Stimulated activated CD4-positive, alpha-beta T cell treated with anti-CD3 and anti-CD28 coated beads, Interleukin-15, amount 100 ng/mL, for 48 hours (primary cell): ENCODE measurements at places on chromosomes 12 and 14.

GRCh38 chr12:89861086-89861485 lies 152.4 kb upstream of the ATP2B1 start:
- no peak for DNase-seq

- no peak for DNase-seq
These were observed 112.5 kb upstream of the MED13L start for GRCh38 chr12:116389990-116390389.

GRCh38 chr12:54191550-54192022 lies 2.8 kb upstream of the SMUG1 start:
- peak; percentile 66 for DNase-seq

DNA sequence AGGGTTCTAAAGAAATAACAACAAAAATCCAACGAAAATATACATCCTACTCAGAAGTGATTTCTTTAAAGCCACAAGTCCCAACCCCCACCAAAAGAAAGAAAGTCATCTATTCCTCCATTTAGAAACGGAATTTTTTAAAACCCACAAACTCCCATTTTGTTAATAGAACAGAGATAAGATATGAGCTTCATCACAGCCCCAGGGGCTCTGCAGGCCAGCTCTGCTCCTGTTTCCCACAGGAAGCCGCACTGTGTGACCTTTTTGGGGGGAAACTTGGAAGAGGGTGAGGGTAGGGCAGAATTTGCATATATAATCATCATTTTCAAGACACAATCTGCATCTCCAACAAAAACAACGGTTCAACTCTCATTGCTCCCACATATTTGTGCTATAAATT lies 2.8 kb downstream of the FBXL14 start:
- no peak for DNase-seq

DNA sequence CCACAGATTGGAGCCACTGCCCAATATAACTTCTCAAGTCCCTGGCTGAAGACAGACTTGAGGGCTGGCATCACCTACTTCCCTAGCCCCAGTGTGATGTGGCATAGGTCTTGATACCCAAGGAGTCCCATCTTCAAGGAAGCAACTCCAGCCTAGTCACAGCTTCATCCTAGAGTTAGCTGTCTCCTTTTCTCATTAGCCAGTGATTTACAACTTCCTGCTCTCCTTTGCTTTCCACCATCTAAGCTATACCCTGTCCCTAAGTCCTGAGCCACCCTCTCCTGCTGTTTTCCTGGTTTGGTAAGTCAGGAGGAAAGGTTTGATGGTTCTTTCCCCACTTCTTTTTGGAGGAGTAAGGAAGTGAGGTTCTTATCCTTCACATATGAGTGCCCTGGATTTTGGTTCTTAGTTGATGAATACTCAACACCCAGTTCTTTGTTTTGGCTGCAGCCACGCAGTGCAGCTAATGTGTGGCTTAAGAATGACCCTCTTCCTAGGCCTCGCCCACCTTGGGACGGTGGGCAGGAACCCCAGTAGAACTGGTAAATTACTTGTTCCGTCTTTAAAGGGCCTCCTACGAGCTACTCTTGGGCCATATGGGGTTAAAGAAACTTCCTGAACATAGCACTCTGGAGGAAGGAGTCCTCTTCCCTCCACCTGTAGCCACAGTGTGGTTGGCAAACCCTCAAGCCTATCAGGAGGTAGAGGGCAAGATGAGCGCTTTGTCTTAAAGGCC lies 3.9 kb upstream of the GPX2 start:
- no peak for DNase-seq

GRCh38 chr12:30989754-30990153 lies 63.2 kb downstream of the TSPAN11 start:
- no peak for DNase-seq

- peak; percentile 69 for DNase-seq
These were observed 933.8 kb downstream of the TMEM121 start for GRCh38 chr14:106459971-106460730.

GRCh38 chr14:87043667-87044200 lies 949.2 kb downstream of the GALC start:
- DNase-seq, result no peak

DNA sequence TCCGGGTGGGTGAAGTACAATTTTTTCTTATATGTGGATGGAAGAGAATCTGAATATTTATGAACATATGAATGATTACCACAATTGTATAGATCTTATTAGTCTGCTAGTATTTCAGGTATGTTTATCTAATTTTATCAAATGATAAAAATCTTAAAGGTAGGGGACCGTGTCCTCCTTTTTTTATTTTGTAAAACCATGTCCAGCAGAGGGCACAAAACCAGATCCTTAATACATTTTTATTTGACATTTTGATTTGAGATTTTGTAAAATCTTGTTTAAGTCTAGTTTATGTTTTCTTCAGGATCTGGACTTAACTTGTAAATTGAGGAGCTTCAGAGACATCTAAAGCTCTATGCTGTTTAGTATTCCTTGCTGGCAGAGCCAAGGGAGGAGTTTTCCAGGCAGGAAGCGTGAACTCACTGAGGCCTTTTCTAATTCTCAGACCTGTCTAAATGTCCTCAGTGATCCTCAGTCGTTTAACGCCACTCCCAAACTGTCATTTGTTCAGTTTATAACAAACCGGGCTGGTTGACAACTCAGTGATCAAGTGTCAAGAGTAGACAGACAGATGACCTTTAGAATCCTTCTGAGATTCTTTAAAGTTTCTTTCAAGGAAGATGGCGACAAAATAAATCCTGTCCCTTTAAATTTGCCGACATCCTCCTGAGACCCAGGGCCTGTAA lies 263.9 kb downstream of the KTN1 start:
- no peak for DNase-seq

- no peak for DNase-seq
These were observed 18.7 kb upstream of the NOS1 start for GRCh38 chr12:117380083-117380482.

- no peak for DNase-seq
These were observed 189.9 kb upstream of the PELI2 start for GRCh38 chr14:55928276-55928675.

DNA sequence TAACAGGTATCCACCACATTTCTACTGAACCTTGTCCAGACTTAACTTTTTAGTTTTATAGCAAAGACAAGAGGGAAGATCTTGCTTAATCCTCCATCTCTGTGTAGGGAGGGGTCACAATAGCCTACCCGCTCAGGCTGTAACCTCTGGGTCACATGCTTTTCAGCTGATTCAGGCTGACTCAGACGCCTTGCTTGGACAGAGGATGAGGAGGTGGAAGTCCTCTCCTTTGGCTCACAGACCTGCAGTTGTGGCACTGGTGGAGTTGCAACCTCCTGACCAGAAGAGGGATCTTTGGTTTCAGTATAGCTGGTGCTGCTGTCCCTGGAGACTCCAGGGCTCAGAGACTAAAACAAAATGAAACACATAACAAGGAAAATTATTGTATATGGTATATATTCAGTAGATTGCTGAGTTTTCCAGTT lies 16.2 kb downstream of the ACIN1 start:
- DNase-seq, result no peak

DNA sequence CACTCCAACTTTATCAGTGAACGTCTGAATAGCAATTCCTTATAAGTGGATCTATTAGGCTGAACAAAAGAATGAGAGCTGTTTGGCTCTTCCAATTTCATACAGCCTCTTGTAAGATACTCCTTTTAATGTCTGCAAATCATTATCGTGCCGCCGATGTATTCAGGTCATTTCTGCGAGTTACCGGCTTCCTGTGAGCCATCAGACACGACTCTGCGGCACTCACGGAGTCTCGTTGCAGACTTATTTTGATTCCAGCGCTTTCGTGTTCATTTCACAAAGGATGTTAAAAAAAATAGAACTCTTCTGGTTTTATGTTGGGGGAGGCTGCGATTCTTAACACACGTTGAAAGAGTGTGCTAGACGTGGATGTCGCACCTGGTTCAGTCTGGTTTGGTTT lies 106.6 kb downstream of the GLT1D1 start:
- DNase-seq, result no peak

DNA sequence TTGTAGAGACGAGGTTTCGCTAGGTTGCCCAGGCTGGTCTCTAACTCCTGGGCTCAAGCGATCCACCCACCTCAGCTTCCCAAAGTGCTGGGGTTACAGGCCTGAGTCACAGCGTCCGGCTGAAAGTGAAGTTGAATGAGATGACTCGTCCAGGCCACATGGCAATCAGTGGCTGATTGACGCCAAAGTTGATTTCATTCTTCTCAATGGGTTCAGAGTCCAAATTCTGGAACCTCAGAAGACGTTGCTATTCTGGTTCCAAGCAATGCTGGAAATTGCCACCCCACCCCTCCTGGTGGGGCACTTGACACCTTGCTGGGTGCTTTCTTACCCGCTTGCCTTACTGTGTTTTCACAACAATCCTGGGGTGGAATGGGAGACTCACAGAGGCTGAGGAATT lies 14.9 kb downstream of the ABCB9 start:
- DNase-seq, result no peak

DNA sequence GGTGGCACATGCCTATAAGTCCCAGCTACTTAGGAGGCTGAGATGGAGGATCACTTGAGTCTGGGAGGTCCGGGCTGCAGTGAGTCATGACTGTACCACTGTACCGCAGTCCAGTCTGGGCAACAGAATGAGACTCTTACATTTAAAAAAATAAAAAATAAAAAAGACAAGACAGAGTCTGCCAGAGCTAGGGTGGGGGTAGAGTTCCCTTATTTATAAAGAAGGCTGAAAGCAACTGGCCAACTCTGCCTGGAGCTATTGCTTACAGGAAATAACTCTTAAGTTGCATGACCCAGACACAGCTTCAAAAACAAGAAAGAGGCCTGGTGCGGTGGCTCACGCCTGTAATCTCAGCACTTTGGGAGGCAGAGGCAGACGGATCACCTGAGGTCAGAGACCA lies 31.5 kb downstream of the NUMB start:
- no peak for DNase-seq

DNA sequence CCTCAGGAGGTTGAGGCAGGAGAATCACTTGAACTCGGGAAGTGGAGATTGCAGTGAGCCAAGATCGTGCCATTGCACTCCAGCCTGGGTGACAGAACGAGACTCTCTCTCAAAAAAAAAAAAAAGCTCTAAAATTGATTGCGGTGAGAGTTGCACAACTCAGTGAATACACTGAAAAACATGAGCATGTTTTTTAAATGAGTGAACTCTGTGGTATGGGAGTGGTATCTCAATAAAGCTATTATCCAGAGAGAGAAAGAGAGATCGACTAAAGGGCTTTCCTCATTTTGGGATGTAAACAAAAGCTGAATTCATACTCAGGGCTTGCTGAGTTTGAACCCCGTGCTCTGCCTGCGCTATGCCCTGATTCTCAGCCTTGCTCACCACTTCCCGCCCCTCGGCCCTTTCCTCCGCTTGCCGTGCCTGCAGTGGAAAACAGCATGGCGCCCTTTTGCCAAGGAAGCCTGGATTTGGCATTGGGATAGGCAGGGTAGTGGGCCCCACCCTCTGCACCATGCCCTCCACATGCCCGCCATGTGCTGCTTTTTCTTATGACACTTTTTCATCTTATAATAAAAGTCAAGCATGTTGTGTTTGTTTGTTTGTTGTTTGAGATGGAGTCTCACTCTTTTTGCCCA lies 102.5 kb downstream of the LGMN start:
- DNase-seq, result no peak

GRCh38 chr12:34604227-34604626 lies 581.9 kb downstream of the ALG10 start:
- DNase-seq, result no peak

- DNase-seq, result no peak
These were observed 1401.9 kb upstream of the FLRT2 start for GRCh38 chr14:84128050-84128449.

DNA sequence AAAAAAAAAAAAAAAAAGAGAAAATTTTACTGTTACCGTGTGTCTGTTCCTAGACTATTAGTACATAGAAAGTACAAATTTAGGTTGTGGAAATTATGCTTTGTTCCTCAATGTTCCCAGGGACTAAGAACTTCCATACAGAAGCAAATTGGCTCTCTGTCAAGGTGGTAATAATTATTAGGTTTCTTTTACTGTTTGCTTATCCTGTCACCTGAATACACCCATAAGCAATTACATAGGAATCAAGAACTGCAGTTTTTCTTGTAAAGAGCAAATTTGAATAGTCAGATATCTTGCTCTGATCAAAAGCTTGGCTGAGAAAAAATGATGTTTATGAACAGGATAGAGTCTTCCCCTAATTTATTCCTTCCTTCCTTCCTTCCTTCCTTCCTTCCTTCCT lies 191.2 kb downstream of the AEBP2 start:
- no peak for DNase-seq
